ENCODE measurements at places on chromosomes 3 and 15.

DNA sequence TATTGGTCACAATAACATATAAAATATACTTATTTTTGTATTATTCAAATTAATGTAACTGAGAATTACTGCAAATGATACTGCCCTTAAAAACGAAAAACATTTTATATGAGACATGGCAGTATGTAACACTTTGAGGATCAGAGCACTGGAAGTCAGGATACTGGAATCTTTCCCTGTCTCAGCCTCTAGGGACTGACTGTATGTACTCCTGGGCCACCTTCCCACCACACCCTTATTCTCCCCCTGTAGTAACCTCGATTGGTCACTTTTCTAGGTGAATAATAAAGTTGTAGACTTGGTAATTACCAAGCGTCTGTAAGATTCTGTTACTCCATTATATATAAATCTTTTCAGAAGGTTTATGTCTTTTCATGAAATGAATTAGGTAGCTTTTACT lies 43.0 kb downstream of the LRRC49 start:
- no peak for DNase-seq

- DNase-seq: no peak
These were observed 265.9 kb downstream of the TJP1 start for GRCh38 chr15:29556380-29556779.

DNA sequence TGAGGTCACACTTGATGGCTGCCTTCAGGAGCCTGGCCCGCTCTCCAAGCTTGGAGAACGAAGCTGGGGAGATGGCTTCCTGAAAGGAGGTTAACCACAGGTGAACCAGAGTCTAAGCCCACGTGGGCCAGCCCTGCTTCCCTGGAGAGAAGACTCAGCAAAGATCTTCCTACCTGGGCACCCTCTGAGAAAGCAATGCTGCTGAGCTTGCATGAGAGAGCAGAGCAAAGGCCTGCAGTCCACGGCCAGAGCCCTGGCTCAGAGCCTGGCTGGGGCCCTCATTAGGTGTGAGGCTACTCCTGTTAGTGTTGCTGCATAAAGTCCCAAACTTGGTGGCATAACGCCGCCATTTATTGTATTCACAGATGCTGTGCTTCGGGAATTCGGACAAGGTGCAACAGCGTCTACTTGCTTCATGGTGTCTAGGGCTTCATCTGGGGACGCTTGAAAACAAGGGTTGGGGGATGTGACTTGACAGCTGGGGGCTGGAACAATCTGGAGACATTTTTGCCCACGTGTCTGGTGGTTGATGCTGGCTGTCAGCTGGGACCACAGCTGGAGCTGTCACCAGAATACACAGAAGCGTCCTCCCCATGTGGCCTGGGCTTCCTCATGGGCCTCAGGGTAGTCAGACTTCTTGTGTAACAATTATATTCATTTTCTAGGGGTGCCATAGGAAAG lies 87.9 kb upstream of the MEF2A start:
- DNase-seq: no peak

GRCh38 chr3:188305220-188305619 lies 151.3 kb downstream of the LPP start:
- no peak for DNase-seq

DNA sequence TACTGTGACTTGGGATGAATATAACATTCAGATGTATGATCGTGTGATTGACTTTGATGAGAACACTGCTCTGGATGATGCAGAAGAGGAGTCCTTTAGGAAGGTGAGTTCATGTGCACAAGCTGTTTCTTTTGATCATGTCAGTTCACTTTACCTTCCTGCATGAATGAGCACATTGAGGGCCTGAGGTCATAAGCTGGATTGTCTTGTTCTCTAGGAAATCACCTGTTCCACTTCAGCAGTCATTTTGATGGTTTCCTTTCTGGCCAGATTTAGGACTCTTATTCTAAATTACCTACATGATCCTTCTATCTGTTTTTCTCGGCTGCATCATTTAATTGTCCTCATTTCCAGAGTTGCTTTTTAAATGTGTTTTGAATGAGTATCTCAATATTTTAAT lies 4.1 kb downstream of the RCN2 start:
- DNase-seq: no peak

GRCh38 chr3:60219501-60219900 lies 1031.8 kb downstream of the FHIT start:
- DNase-seq: no peak

DNA sequence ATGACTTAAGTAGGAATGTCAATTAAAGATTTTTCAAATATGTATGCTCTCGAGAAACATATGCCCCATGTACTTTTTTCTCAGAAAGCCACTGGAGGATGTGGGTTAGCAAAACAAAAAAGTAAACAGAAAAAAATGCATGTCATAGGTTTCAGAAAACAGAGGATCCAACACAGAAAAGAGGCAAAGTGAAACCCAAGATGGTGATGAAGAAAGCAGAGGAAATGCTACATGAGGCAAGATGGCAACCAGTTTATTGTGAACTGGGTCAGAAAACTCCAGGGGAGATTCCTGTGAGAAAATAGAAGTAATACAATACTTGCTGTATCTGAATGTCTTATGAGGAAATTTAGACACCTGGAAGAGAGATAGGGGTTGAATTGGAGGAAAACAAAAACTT lies 30.8 kb upstream of the EOMES start:
- DNase-seq: no peak

DNA sequence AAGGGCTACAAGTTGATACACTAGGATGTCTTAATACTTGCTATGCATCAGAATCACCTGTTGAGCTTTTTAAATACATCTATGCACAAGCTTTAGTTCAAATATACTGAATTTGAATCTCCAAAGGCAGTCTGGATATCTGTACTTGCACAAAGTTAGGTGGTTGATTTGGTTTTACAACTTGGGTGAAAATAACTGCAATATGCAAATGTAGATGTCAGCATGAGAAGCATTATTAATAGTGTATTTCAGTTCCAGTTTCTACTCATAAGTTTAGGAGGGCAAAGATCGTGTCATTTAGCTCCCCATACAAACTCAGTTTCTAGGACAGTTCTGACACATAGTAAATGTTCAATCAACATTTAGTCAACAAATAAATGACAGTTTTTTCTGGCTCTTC lies 25.6 kb downstream of the IQCB1 start:
- DNase-seq: no peak

DNA sequence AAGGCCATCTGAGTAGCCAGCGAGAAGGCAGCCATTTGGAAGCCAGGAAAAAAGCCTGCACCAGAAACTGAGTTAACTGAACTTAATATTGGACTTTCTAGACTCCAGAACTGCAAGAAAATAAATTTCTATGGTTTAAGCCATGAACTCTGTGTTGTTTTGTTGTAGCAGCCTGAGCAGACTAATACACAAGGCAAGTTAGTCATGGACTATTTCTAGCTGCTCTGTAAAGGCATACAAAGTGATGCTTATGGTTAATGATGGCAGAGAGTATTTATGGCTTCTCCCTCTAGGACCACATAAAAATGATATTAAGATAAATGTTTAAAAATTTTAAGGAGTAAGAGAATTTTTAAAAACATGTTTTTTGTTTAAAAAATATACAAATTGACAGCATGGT lies 37.1 kb downstream of the PROS1 start:
- no peak for DNase-seq

GRCh38 chr3:65669163-65669875 lies 369.4 kb downstream of the MAGI1 start:
- no peak for DNase-seq

GRCh38 chr3:77039606-77040171 lies at the start of gene ROBO2:
Gene ROBO2, plus strand, starts transcription at chr3:77040099. Its CDS starts 687 bp downstream, at chr3:77040786.
- no peak for DNase-seq

- no peak for DNase-seq
These were observed 27.8 kb upstream of the ARHGEF3 start for GRCh38 chr3:56829533-56829932.

DNA sequence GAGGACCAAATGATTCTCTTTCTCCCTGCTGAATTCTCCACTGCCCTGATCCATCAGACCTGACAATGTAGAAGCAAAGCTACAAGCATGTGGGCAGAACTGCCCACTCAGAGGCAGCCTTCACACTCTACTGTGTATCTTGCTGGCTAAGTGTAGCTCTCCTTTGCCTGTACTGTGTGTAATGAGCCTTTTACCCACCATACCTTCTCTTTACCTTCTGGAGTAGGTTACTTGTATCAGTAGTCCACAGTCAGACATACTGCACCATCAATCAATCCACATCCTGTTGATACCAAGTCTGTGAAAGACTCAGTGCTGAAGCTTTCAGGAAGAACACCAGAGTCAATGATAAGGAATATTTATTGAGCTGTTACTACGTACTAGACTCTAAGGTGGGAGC lies 440.7 kb upstream of the ARHGEF26 start:
- DNase-seq: no peak

- DNase-seq: no peak
These were observed 131.3 kb downstream of the DCLK3 start for GRCh38 chr3:36633060-36633459.

DNA sequence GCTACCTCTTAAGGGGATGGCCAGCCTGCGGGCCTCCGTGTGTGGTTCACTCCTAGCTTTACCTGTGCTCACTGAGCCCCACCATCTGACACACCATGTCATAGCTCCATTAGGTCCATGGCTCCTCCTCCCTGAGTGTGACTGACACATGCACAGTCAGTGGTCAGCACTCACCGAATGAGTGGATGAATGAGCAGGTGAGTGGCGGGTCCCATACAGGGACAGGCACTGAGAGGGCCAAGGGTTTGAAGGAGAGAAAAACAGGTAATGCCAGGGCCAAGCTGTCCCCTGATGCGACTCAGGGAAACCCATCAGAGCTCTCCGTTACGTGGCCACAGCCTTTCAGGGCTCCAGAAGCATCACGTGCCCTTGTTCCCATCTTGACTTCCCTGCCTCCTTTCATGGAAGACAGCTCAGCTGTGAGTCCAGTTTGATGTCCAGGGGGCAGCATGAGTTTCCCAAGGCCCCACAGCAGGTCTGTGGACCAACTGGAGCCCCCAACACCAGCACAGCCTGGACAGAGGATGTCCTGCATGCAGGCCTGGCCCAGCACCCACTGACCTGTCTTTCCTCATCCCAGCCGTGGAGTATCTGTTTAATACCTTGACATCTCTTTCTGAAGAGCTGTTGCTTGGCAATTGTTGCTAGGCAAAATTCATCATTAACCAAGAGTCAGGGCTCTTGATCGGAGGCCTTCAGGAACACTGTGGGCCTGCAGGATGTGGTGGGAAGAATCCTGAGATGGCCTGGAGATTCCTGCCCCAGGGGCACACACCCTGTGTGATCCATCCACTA lies 84.4 kb downstream of the PLXNA1 start:
- DNase-seq: no peak

DNA sequence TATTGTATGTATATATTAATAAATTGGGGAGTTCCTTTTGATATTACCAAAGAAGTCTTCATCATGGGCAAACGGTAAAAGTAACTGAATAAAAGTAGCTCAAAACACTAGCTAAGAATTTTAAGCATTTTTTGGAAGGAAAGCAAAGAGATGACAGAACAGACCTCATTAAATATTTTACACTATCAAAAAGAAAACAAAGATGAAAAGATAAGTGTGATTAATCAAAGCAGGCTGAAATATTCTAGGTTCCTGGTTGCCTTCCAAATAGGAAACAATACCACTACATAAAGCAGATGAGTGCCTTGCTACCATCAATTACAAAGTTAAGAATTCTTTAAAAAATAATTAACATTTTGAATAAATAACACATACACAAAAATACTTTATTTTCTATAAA lies 3.6 kb downstream of the NKIRAS1 start:
- DNase-seq: no peak

- DNase-seq: no peak
These were observed 190.7 kb upstream of the GBE1 start for GRCh38 chr3:81952141-81952540.

- no peak for DNase-seq
These were observed 74.3 kb downstream of the ABTB1 start for GRCh38 chr3:127747066-127747465.

GRCh38 chr3:192409201-192409837 lies 318.0 kb downstream of the FGF12 start:
- DNase-seq: no peak

DNA sequence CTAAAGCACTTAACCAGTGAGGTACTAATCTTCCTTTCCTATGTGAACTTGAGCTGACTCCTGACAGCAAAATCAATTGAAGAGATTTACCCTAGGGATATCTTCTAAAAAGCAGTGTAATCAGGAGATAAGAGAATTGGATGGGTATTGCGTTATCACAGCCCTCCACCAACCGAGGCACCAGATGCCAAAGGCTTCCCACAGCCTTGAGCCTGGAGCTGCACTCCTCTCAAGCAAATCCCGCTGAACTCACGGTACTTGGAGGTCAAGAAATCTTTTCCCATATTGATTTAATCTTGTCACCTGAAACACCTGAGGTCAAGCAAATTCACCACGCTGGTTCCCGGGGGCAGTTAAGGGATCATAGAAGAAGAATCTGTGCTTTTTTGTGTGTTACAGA lies 346.8 kb downstream of the TBL1XR1 start:
- DNase-seq: no peak

DNA sequence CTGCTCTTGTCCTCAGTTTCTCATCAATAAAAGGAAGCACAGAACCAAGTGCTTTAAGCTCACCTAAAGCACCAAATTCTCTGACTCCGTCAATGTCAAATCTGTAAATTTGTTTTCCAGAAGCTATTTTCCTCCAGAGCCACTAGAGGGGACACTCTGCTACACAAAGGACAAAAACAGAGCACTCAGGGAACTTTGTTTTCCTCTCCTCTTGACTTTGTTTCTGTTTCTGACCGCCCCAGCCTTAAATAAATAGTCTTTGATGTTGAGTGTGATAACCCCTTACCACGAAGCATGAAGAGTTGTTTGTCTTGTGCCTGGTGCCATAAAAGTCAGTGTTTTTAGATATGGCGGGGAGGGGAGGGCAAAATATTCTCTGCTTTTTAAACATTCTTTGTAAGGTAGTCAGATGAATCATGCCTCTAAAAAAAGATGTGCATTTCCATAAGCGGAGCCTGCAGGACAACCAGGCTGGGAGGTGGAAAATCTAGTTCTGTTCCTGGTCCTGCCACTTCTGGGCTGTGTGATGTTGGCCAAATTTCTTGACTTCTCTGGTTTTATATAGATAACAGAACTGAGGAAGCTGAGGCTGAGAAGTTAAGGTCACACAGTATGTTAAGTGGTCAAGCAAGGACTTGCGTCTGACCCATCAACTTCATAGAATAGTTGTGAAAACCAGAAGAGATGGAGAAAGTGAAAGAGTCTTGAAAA lies 7.3 kb upstream of the ZBTB38 start:
- no peak for DNase-seq

Data from LNCaP clone FGC (cell line).